ENCODE measurements at places on chromosomes 1 and 21. TPM values are rescaled to one million over a fixed set of nuclear protein-coding genes. Genes with fewer than 3 reads are reported as not detected.

Gene CSRP1
- 158 TPM for total RNA-seq

GRCh38 chr1:20698195-20698910, 19.5 kb downstream of the KIF17 start:
- DNase-seq, result peak; percentile 34

Gene HAPLN2
- not detected for total RNA-seq

DNA sequence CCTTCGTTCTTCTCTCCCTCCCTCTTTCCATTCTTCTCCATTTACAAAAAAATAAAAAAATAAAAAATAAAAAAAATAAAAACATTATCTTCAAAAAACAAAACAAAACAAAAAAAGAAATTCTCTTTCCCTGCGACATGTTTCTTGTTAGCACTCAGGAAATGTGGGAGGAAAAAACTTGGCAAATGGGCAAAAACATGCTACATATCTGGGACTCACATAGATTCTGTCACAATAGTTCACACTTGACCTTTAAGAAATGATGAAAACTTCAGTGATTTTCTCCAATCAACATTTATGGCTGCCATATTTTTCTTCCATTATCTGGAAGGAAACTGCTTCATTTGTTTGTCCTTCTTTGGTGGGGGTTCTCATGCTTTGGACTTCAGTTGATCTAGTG, 109.3 kb downstream of the PRKAB2 start:
- DNase-seq, result no peak

DNA sequence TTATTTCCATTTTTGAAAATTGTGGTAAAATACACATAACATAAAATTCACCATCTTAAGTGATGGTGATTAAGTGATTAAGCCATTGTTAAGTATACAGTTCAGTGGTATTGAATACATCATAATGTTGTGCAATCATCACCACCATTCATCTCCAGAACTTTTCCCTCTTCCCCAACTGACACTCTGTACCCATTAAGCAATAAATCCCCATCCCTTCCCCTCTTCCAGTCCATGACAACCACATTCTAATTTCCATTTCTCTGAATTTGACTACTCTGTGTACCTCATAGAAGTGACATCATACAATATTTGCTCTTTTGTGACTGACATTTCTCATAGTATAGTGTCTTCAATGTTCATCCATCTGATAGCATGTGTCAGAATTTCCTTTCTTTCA, 124.8 kb downstream of the DISC1 start:
- DNase-seq, result no peak

- no peak for DNase-seq
Observed at GRCh38 chr1:94730450-94730849, 89.7 kb upstream of the SLC44A3 start.

Gene LCE3D
- total RNA-seq, result not detected

DNA sequence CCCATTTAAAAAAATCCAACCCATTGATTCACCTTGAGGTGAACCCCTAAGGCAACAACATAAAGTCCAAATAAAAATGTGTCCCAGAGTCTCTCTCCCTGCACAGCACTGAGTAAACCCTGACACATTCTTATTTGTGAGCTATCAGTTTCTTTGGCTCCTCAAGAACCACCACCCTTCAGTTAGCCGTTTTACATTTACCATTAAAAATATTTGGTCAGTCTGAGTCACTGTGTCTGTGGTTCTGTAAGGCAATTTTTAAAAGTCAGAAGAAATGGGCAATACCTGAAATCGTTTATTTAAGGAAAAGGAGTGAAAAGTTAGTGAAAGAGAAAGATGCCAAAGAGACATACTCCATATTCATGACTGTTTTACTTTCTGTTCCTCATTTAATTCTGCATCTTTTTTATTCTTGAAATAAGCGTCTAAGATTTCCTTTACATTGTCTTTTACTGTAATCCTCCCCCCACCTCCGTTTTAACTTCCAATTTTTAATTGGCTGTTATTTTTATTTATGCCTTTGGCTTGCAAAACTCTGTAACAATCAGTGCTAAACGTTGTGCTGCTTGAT, 91.7 kb upstream of the IVNS1ABP start:
- DNase-seq, result peak; percentile 54

Gene SUMO3
- 96.3 TPM for total RNA-seq

Gene PLCH2
- 0.17 TPM for total RNA-seq

Gene SPATA1
- 1.7 TPM for total RNA-seq

- DNase-seq, result peak; percentile 54
Observed at GRCh38 chr1:232629250-232630046, 485 bp downstream of the SIPA1L2 start.

DNA sequence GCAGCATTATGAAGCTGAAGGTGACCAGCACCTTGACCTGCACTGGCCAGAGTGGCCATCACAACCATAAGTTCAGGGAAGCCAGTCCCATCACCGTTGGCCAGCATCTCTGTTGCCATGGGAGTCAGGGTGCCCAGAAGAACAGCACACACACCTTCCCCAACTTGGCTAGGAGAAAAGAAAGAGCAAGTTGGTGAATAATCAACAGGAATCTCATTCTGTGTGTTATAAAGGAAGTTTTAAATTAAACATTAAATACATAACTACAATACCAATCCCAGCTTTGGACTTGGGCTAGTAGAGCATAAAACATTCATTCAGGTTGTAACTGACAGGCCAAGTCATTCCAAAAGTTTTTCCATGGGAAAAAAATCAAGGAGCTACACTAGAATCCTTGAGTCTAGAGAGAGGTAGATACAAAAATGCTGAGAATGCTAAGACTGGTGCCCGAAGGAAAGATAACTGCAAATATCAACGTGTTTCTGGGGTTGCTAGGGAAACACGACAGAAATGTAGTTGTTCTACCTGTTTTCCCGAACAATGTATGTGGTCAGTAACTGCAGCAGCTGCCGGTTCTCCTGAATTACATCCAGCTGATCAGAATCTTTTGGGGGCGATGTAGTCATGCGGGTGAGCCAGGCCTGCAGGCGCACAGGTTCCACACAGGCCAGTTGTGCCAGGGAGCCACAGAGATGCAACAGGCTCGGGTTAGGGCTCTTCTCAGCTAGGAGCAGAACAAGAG, 45.6 kb downstream of the UBR4 start:
- DNase-seq, result no peak

DNA sequence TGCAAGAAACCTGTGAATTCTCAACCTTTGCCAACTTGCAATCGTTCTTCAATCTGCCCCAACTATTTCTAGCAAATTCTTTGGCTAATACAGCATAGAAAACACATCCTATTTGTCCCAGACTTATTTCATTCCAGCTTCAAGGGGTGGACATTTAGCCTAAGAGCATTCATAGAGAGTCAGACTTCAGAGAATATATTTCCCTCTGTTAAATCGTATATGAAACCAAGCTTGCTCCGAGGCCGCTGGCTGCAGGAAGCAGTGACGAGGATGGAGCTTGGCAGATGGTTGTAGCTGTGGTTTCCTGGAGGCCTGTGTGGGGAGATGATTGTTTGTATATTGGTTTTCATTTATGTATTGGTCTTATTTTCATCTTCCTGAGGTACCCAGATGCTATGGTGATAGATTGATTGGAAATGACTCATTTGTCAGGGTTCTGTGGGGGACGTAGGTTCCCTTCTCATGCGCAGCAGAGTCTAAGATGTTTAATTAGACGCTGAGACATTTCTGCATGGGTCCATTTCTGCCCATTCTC, 26.1 kb downstream of the MAN1C1 start:
- DNase-seq, result peak; percentile 44

DNA sequence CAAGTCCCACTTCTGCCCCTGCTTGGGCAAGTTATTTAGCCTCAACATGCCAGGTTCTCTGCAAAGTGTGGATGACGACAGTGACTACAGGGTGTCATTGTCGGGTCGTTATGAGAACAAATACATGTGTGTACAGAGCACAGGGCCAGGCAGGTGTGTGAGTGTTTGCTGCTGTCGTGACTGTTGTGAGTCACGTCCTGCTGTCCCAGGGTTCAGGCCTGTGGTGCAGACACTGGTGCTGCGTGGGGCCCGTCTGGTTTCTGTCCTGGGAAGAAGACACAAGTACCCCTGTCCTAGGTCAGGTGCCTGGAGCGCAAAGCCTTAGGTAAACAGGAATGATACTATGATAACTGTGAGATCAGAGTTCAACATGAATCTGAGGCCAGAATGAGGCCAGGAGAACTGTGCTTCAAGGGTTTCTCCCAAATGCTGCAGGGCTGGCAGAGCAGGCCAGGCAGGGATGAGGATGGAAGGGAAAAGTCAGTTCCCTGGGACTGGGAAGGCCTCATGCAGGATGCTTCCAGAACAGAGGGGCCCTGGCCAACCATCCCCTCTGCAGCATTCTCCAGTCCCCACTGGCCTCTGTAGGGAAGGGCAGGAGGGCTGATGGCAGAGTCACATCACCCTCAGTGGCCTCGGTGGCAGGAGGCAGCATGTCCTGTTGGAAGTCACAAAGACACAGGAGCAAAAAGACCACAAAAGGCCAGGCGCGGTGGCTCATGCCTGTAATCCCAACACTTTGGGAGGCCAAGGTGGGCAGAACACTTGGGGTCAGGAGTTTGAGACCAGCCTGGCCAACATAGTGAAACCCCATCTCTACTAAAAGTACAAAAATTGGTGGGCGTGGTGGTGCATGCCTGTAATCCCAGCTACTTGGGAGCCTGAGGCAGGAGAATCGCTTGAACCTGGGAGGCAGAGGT, 15.7 kb downstream of the GPR157 start:
- DNase-seq, result no peak

- no peak for DNase-seq
Observed at GRCh38 chr1:35633547-35633946, 7.8 kb downstream of the PSMB2 start.

DNA sequence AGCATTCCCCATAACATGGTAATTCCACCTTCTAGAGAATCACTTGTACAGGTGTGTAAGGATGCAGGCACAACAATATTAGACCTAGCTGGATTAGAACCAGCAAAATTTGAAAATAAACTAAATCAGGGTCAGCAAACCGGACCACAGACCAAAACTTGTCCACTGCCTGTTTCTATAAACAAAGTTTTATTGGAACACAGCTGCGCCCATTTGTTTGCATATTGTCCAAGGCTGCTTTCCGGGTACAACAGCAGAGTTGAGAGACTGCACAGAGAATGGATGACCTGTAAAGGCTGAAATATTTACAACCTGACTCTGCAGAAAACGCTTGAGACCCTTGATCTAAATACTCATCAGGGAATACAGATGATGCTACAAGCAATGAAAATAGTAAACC, 73.6 kb upstream of the SLC45A1 start:
- no peak for DNase-seq

- DNase-seq, result peak; percentile 14
Observed at GRCh38 chr1:7199077-7199779, 414.0 kb downstream of the CAMTA1 start.

DNA sequence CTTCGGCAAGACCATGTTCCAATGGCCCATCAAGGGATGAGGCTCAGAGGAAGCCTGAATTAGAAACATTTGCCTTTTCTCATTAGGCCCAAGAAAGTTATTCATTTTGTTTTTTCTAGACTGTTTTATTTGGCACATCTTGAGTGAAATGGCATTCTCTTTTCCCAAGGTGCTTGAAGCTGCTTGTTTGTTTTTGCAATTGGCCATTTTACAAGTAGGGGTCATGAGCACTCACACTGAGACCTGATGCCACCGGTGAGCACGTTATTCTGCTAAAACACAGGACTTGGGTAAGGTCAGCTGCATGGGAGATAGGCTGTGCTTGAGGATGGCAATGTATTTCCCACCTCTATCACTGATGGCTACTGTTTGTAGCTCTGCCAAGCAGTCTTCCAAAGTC, 128.1 kb downstream of the TBX15 start:
- DNase-seq, result no peak

GRCh38 chr1:19613171-19613703, 30.9 kb upstream of the NBL1 start:
- no peak for DNase-seq
